ENCODE measurements at places on chromosomes 6 and 20.

GRCh38 chr6:149212206-149212605, 105.3 kb upstream of the TAB2 start:
- no peak for DNase-seq

GRCh38 chr20:16761305-16761829, 13.2 kb downstream of the OTOR start:
- DNase-seq, result peak; percentile 9

DNA sequence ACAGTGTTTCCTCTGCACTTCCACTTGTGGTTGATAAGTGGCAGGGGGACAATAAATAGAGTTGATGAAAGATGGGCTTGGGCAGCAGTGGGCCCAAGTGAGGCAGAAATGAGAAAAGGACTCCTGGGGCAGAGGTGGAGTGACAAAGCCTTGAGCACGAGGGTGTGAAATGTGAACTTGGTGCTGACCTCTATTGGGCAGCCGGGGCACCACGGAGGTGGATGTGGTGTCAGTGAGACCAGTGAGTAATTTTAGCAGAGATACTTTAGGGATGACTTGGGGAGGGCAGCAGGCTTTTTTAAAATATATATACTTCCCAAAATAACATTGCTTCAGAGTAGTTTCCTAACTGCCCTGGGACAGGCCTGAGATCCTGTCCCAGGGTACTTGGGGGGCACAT, 30.6 kb upstream of the MYLK2 start:
- no peak for DNase-seq

- DNase-seq, result no peak
Measured at GRCh38 chr6:63963769-63964315, 328.2 kb downstream of the PHF3 start.

GRCh38 chr6:55632953-55633352, 54.0 kb upstream of the HMGCLL1 start:
- DNase-seq, result no peak

- DNase-seq, result no peak
Measured at GRCh38 chr6:80531681-80532619, 425.5 kb downstream of the BCKDHB start.

GRCh38 chr6:4172368-4172767, 37.0 kb upstream of the ECI2 start:
- no peak for DNase-seq

DNA sequence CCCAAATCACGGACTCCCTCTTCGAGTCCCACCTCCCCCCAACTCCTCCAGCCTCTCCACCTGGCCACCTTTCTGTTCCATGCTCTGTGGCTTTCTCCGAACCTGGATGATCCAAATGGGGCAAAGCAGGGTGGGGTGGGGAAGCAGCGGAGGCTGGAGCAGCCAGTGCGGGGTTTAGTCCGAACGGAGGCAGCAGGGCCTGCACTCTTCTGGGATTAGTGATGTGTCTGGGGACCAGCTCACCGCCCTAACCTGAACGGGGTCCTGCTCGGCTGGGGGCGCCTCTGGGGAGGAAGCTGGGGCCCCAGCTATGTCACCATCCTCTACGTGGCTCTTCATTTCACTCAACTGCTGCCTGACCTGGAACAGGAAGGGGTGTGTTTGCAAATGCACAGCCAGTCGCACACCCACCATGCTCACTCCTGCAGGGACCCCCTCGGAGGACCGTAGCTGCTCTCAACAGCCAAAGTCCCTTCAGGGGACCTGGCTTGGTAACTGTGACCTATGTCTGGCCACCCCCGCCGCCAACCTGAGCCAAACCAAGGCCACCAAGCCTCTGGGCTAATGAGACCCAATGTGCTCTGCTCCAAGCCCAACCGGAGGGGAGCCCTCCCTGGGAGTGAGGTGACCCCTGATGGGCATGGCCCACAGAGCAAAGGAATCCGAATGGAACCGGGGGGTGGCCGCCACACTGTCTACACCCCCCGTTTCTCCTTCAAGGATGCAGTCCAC, 46.8 kb downstream of the DSTN start:
- DNase-seq, result no peak

GRCh38 chr6:13810688-13811446, 3.5 kb downstream of the MCUR1 start:
- DNase-seq, result no peak

DNA sequence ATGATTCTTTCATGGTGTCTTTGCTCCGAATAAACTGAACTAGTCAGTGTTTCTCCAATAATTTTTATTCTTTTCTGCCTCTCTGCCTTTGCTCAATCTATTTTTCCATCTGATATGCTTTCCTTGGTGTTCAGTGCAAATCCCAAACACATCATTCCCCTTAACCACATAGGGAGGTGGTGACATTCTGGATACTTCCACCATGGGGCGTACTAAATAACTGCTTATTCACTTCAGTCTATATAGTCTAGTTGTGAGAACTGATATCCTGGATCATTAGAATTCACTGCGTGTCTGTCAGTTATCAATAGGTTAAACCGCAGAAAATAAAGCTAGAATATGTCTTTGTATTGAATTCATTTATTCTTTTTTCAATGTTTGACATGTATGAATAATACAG, 83.1 kb downstream of the KCNQ5 start:
- no peak for DNase-seq

- DNase-seq, result peak; percentile 71
Measured at GRCh38 chr6:24855395-24856245, 56.9 kb upstream of the ARMH2 start.

DNA sequence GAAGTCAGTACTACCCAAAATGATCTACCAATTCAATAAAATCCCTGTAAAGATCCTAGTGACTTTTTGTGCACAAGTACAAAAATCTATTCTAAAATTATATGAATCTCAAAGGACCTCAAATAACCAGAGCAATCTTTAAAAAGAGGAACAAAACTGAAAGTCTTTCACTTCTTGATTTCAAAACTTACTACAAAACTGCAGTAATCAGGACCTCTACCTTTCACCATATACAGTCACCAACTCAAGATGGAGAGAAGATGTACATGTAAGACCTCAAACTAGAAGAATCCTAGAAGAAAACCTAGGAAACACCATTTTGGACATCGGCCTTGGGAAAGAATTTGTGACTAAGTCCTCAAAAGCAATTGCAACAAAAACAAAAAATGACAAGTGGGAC, 109.5 kb upstream of the CD93 start:
- DNase-seq, result no peak

DNA sequence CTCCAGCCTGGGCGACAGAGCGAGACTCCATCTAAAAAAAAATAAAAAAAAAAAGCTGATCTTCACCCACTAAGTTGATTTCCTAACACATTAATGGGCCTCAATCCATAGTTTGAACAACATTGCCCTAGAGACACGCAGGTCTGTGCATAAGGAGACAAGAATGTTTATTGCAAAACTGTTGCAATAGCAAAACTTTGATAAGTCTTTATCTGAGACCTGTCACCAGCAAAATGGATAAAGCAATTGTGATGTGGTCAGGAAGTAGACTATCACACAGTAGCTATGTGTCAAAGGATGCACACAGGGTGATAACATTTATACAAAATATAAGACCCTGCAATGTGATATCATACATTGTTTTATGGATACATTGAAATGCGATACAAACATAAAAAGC, 4.2 kb upstream of the ITPR3 start:
- no peak for DNase-seq

DNA sequence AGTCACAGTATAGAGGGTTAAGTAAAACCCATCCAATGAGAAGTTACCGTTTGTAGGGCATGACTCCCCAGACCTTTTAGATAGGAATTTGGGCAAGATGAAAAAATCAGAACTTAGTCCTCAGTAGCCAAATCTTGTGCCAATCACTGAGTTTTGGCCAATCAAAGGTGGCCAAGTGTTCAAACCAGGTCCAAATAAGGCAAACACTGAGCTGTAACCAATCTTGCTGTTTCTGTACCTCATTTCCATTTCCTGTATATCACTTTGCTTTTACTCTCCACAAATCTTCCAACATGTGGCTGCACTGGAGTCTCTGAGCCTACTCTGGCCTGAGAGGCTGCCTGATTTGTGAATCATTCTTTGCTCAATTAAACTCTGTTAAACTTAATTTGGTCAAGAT, 81.8 kb upstream of the GPR6 start:
- no peak for DNase-seq

DNA sequence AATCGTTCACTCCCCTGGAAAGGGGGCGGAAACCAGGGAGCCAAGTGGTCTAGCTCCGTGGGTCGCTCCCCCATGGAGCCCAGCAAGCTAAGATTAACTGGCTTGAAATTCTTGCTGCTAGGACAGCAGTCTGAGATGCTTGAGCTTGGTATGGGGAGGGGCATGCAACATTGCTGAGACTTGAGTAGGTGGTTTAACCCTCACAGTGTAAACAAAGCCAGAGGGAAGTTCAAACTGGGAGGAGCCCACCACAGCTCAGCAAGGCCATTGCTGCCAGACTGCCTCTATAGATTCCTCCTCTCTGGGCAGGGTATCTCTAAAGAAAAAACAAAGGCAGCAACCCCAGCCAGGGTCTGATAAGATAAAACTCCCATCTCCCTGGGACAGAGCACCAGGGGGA, 43.2 kb downstream of the COL21A1 start:
- no peak for DNase-seq

DNA sequence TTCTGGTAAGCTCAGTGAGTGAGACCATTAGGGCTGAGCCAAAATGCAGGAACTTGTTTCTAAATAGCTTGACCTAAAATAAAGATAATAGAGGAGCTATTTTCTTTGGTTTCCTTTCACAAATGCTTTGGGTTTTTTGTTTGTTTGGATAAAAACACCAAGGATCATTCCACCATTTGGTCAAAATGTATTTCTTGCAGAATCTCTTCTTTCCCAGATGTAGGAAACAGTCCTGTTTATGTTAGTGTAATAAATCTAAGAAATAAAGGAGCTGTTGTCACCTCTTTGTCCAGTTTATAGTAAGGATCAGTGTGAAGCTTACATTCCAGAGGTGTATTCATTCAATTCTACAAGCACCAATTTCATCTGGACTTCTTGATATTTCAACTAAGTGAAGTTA, 297.8 kb downstream of the GJA1 start:
- DNase-seq, result no peak

- DNase-seq, result no peak
Measured at GRCh38 chr20:19813846-19814640, 56.0 kb downstream of the RIN2 start.

- DNase-seq, result no peak
Measured at GRCh38 chr6:44176762-44177509, 18.3 kb downstream of the CAPN11 start.

GRCh38 chr6:6811128-6812009, 222.8 kb downstream of the LY86 start:
- no peak for DNase-seq

DNA sequence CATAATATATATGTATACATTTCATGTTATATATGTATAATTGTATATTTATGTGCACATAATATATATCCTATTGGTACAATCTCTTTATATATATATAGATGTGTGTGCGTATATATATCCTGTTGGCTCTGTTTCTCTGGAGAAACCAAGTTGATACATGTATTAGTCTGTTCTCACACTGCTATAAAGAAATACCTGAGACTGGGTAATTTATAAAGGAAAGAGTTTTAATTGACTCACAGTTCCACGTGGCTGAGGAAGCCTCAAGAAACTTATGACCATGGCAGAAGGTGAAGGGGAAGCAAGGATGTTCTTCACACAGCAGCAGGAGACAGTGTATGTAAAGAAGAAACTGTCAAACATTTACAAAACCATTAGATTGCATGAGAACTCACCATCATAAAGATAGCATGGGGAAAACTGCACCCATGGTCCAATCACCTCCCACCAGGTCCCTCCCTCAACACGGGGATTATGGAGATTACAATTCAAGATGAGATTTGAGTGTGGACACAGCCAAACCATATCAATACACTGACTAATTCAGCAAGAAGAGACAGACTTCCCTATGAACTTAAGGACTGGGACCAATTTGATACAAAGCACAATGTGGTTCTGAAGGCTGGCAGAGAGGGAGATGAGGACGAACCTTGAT, 14.0 kb downstream of the CST3 start:
- no peak for DNase-seq

DNA sequence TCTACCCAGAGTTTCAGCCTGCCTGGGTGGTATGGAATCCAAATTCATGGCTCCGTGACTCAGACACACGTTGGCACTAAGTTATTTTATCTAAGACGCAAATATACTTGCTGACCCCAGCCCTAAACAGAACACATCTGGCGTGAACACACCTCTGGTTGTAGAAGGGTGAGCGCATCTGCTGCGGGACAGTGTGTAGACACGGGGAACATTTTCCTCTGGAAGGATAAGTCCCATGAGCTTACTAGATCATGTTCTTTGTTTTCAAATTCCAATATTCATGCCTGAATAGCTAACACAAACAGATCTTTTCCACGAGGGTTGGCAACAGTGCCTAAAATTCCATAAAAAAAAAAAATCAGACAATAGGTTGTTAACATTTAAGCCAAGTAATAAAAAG, 87.8 kb downstream of the TMEM170B start:
- DNase-seq, result no peak

- DNase-seq, result no peak
Measured at GRCh38 chr20:3473944-3474343, 3.1 kb downstream of the ATRN start.

GRCh38 chr6:166589337-166589731, 2.9 kb upstream of the RAMACL start:
- DNase-seq, result no peak

DNA sequence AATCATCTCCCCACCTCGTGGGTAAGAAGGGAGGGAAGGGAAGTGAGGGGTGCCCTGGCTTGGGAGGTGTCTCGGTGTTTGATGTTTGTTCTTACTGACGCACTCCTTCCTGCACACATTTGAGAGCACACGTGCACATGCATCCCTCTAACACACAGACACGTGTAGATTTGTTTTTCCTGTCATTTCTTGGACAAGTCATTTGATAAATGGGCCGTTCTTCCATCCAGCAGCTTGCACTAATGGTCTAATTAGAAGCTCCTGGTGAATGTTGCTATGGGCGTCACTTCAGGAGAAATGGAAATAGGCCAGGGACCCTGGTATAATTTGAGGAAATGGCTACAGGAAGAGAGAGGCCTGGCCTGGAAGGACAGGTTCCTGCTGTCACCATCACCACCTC, 352.5 kb downstream of the CDH4 start:
- no peak for DNase-seq

DNA sequence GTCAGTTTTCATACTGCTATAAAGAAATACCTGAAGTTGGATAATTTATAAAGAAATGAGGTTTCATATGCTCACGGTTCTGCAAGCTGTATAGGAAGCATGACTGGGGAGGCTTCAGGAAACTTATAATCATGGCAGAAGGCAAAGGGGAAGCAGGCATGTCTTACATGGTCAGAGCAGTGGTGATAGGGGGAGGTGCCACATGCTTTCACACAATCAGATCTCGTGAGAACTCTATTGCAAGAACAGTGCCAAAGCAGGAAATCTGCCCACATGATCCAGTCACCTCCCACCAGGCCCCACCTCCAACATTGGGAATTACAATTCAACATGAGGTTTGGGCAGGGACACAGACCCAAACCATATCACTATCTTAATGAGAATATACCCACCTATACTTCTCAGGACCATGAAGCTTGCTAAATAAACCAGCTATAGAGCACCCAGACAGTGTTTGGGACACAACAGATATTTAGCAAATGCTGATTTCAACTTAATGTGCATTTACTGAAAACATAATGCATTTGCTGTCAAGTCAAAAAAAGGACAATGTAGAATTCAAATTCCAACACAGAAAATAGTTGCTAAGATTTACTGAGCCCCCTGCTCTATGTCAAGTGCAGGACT, 63.8 kb downstream of the TNFRSF21 start:
- no peak for DNase-seq

GRCh38 chr6:6508643-6509042, 79.9 kb upstream of the LY86 start:
- DNase-seq, result no peak

GRCh38 chr6:106452628-106453027, 92.1 kb downstream of the CRYBG1 start:
- no peak for DNase-seq

- DNase-seq, result no peak
Measured at GRCh38 chr6:159062564-159062945, 17.8 kb upstream of the TAGAP start.
